NCI-H524 treated with DMSO at 0.1 percent for 48 hours (cell line): ENCODE measurements at places on chromosomes 12 and 14.

DNA sequence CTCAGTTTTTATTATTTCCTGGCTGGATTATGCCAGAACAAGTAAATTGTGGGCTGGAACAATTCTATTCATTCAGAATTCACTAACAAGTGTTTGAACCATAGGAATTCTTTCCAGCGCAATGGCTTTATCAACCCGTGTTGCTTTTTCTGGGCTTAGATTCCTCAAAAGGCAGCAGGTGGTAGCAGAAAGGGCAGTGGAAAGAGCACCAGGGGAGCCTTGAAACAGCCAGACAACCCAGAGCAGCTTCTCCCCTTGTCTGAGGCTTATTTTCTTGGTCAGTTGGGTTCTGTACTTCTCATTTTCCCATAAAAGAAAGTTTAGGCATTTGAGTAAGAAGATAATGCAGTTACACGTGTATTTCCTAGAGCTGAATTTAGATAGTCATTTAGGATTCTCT lies 130.7 kb downstream of the OTOGL start:
- no peak for DNase-seq

- DNase-seq, result no peak
These were observed 12.3 kb downstream of the CLEC2B start for GRCh38 chr12:9856894-9857293.

DNA sequence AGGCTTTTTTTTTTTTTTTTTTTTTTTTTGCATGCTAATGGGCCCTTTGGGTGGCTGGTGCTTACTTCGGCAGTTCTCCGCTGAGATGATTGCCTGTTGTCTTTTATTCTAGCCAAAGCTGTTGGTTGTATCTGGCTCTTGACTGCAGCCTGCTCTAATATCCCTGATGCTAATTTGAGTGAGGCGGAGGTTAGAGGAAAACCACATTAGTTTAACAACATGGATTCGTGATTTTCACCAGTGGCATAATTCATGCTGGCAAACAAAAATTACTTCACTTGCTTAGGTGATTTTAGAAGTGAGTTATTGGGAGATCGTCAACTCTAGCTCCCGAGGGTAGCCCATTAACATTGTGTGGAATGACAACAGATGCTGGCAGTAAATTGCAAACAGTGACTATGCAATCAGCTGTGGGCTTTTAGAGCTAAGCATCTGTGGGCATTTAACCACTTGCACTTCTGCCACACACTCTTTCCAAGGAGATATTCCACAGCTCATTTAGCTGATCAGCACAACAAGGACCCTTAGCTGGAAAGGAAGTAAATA lies 97.6 kb upstream of the ZDHHC17 start:
- DNase-seq, result peak; percentile 33

GRCh38 chr12:130337488-130338303 lies at the start of gene PIWIL1:
PIWIL1 (plus strand) TSS chr12:130337887; CDS start chr12:130342592, 4,705 bp downstream.
- no peak for DNase-seq

DNA sequence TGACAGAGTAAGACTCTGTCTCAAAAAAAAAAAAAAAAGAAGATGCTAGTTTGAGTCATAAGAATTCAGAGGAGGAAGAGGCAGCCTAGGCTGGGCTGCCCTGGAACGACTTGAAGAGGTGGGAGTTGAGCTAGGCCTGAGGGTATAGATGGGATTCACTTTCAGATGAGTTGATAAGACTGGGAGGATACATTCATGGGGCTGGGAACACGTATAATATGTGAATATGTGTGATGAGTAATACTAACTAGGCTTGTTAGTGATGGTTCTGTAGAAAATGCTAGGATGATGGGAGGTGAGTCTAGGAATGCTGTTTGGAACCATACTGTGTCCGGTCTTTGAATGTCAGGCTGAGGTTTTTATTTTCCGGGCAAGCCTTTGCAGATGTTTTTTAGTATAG lies 9.0 kb downstream of the PLEKHA5 start:
- DNase-seq, result no peak

- DNase-seq, result no peak
These were observed 151.1 kb downstream of the RBM19 start for GRCh38 chr12:113815031-113815430.

- DNase-seq, result no peak
These were observed 20.3 kb upstream of the SYCP3 start for GRCh38 chr12:101759396-101760047.

- DNase-seq, result no peak
These were observed 10.4 kb upstream of the RMST start for GRCh38 chr12:97452230-97452629.

- DNase-seq, result no peak
These were observed 2.2 kb downstream of the SSTR1 start for GRCh38 chr14:38209572-38210557.

GRCh38 chr12:5013266-5013730 lies 30.4 kb upstream of the KCNA5 start:
- no peak for DNase-seq

DNA sequence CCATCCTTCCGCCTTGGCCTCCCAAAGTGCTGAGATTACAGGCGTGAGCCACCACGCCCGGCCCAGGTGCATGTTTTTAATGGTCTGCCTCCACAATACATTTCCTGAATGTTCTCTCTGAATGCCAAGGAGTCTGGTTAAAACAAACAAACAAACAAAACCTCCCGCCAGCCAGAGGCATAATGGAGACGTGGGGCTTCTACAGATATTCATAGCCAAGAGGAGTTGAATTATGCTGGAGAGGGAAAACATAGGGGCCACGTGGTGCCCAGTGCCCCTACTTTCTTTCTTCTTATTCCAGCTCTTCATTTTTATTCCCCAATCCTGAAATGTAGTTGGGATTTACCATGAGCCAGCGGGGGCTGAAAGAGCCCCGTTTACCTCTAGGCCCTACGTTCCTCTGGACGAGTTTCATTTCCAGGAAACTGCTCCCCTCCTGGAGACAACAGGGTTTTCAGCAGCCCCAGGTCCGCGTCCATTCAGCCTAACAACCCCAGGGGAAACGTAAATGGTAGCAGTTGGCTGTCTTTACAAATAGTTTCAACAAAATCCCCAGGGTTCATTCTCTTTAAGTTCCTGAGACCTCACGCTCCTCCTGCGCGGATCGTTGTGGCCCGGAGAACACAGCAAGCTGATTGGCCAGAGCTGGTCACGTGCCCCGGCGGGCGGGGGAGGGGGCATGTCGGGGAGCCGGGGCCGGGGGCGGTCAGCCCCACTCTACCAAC lies 108.5 kb upstream of the ESRRB start:
- DNase-seq, result peak; percentile 34

- DNase-seq, result no peak
These were observed 159.9 kb downstream of the CAPZA3 start for GRCh38 chr12:18897823-18898222.

GRCh38 chr12:78864870-78865463 lies 393 bp downstream of the SYT1 start:
- no peak for DNase-seq

DNA sequence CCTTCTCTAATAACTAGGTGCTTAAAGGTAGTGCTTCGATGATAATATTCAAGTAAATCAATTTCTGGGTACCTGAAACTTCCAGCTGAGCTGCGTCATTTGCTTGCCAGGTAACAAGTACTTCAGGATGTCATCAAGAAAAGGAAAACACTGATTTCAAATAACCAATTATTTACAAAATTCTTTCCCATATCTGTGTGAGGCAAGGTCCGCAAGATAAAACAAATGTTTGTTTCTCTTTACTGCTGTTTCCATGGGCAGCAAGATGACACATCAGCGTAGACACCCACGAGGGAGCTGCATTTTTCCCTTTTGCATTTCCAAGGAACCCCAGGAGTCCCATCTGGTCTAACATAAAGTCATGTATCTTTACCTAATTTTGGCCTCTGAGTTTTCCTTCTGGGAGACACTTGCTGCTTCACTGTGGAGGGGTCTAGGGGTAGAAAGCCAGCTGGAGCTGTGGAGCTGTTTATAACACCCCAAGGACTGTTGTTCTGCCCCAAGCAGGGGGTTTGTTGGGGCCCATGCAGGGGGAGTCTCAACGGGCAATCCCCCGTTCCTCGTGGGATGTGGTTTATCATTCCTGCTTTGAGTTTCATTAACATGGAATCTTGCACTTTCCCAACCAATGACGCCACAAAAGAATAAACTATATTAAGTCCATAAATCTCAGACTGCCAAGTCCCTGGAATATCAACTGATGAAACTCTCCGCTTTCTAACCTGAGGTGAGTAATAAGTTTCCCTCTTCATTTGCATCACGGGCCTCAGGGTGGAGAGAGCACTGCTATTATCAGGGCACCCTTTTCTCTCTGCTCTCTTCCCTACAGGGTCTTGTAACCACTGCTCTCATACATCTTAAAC lies 112.8 kb upstream of the PELI2 start:
- no peak for DNase-seq

DNA sequence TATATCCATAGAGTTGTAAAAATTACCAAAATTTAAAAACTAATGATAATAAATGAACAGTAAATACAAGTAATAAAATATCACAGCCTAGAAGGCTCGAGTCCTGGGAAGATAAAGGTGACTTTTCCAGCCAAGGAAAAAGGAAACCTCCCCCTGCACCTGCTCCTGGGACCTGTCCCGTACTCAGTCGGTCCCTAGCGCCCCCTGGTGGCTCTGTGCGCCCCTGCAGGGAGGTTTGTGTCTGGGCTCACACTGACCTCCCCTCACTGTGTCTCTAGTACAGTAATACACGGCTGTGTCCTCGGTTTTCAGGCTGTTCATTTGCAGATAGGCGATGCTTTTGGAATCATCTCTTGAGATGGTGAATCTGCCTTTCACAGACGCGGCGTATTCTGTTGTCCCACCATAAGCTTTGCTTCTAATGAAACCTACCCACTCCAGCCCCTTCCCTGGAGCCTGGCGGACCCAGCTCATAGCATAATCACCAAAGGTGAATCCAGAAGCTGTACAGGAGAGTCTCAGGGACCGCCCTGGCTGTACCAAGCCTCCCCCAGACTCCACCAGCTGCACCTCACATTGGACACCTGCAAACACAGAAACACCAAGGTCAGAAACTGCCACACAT lies 1030.4 kb downstream of the TMEM121 start:
- no peak for DNase-seq

DNA sequence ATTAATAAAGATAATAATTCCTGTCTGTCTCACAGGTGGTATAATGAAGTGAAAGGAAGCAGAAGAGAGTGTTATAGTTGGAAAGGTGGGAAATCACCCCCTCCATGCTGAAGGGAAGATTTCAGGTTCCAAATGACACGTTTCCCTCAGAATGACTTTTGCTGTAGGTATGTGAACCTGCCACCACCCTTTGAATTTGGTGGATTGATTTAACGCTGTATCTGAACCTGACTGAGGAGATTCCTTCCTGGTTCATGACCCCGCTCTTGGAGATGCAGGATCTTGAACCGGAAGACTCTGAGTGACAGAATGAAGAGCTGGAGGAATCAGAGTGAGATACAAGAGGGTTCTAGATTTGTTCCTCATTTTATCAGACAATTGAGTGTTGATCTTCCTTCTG lies 20.3 kb upstream of the EMP1 start:
- DNase-seq, result no peak

- no peak for DNase-seq
These were observed 75.6 kb downstream of the GRIN2B start for GRCh38 chr12:13905794-13906193.

DNA sequence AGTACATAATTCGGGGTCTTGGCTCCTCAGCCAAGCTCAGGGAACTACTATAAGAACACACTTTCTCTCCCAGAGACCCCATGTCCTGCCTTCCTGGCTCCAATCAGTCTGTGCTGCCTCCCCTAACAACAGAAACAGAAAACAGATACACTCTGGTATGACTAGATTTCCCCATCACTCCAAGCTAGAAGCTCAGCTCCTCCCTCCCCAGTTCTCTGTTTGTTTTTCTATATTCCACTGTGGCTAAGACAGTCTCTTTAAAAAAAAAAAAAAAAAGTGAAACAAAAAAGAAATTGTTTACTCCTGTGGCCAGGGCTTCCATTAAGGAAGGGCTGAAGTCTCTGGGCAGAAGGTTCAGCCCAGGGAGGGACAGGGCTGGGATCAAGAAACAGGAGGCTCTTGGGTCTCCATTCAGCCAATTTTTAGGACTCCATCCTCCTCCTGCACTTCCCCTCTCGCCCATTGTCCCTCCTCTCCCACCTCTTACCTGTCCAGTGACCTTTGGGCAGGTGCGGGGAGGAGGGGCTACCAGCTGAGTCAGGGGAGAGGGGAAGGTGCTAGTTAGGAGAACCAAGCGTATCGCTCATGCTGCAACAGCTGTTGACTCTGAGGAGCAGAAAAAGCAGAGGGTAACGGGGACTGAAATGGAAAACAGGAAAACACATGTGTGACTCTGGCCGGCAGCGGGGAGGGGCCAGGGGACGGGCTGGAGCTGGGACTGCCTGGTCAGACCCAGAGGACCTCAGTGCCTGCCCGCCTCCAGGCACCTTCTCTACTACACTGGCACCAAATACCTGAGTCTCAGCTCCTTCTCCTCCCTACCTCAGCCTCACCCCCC lies 4.1 kb upstream of the SLC7A7 start:
- no peak for DNase-seq

DNA sequence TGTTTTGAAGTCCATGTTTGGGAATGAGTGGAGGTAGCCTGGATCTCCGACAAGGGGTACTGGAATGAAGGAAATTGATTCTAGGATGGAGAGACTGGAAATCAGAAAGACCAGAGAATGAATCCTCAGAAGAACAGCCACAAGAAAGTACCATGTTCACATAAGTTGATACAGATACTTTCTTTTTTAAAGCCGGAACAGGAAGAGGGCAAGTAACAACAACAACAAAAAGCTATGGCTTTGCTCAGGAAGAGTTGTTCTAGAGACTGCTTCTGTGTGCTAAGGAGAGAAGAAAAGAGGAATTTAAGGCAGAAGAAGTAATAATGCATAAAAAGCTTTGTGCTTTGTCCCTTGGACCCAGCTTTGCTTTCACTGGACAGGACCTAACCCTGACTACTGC lies 6.2 kb downstream of the TC2N start:
- DNase-seq, result no peak

DNA sequence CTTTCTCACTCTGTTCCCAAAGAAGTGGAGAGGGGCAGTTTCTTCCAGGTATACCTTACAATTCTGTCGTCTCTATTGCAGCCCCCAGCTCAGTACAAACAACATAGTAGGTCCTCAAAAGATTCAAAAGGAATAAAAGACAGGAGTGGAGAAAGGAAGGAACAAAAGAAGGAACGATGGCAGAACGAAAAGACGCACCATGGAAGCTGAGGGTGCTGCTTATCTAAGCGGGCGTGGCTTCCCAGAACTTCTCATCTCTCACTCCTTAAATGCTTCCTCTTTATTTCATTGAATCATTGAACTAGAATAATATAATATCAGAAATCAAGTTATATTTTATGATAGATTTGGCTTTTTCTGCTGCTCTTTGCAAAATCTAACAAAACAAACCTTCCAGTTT lies 13.7 kb upstream of the LTA4H start:
- DNase-seq, result no peak

GRCh38 chr12:113880988-113881962 lies 84.8 kb downstream of the RBM19 start:
- no peak for DNase-seq

GRCh38 chr12:101110866-101111265 lies 99.2 kb downstream of the SLC5A8 start:
- no peak for DNase-seq
